Stimulated activated CD8-positive, alpha-beta memory T cell treated with anti-CD3 and anti-CD28 coated beads, Interleukin-4, amount 100 ng/mL, for 1 hour (primary cell): ENCODE measurements at places on chromosomes 2 and 18.

DNA sequence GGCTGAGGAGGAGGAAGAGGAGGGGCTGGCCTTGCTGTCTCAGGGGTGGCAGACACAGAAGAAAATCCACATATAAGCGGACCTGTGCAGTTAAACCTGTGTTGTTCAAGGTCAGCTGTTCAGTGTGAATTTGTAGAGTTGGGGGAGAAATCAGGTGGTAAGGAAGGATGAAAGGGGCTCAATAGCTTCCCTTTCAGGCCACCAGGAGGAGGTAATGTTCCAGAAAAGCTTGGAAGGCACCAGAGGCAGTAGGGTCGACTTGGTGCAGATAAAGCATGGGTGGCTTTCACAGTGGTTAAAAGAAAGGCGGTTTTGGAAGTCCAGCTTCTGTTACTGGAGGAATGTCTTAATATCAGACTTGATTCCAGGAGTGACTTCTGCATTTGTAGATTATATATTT is 167.4 kb downstream of the THSD7B start:
- no peak for DNase-seq

- DNase-seq: no peak
Measured at GRCh38 chr2:120712180-120712681, 23.4 kb upstream of the GLI2 start.

- no peak for DNase-seq
Measured at GRCh38 chr2:61141151-61141550, 20.8 kb upstream of the C2orf74 start.

DNA sequence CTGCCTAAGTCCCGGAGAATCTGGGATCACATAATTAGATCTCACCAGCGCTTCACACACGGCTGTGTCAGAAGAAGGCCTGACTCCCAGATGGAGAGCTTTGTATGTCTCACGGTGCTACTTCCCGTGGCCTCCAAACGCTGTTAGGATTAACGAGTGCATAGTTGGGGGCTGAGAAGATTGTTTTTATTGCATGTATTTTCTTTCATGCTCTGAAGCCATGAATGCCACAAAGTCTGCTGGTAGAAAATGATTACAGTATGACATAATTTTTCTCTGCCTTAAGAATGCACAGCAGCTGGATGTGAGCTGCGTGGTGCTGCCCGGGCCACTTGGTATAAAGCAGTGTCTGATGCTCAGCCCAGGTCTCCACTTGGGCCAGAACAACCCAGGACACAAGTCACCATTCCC is 166.5 kb downstream of the SEPTIN10 start:
- DNase-seq: no peak

- DNase-seq: no peak
Measured at GRCh38 chr2:231228223-231228622, 29.8 kb downstream of the ARMC9 start.

- DNase-seq: no peak
Measured at GRCh38 chr18:9708434-9709303, 568 bp downstream of the RAB31 start.

- DNase-seq: no peak
Measured at GRCh38 chr2:27715318-27716210, 51.9 kb downstream of the SLC4A1AP start.

GRCh38 chr18:29326214-29326613 is 1149.3 kb upstream of the CDH2 start:
- DNase-seq: no peak

- DNase-seq: no peak
Measured at GRCh38 chr2:75464348-75464946, 96.3 kb downstream of the EVA1A start.

DNA sequence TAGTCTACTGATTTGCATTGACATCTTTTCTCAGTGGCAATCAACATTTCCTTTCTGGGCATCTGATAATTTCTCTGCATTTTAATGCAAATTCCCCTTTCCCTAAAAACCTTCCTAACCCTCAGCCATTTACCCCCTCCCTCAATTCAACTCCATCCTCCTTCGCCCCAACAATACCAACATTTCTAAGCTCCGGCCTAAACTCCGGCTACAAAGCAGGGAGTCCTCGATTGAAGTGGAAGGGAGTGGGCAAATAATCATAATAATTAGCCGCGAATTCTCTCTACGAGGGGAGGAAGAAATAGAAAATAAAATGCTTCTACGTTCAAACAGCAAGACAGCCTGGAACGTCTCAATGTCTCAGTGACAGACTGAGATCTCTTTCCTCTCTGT is 4.6 kb downstream of the BCL11A start:
- no peak for DNase-seq

DNA sequence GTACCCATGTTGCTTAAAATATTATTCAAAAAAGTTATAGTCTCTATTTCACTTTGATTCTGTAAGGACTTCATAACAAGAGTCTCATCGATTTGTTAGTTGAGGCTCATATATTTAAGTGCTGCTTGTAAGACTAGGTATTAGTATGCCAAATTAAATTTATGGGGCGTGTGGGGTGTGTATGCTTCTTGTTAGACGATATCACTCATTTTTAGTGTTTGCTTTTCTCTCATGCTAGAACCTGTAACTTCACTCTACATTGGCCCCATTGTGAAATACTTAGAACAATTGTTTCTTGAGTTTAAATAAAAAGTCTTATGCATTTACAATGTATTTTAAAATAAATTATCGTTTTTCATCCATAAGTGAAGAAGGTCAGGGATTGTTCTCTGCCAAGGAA is 63.6 kb downstream of the CTNNA2 start:
- DNase-seq: no peak

GRCh38 chr2:145112467-145112866 is 592.5 kb upstream of the ZEB2 start:
- DNase-seq: no peak

- DNase-seq: no peak
Measured at GRCh38 chr2:203913947-203914346, 22.6 kb upstream of the ICOS start.

DNA sequence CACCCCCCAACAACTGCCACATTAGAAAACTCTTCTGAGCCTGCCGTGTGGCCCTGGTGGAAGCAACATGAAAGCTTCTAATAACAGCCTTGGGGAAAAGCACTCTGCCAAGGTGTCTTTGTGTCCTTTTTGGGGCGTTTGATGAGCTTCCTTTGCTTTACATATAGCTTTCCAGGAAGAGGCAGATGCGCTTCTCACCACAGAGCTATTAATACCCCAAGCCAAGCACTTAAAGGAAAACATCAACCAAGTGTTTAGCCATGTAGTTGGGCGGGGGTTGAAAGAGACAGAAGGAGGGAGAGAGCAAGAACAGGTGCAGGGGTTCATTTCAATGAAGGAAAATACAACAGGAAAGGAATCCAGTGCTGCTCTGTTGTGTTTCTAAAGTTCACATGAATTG is 176.1 kb downstream of the VAPA start:
- no peak for DNase-seq

GRCh38 chr18:43267818-43268217 is 9.5 kb downstream of the SYT4 start:
- DNase-seq: no peak

- no peak for DNase-seq
Measured at GRCh38 chr2:33477473-33478468, 1.3 kb downstream of the RASGRP3 start.

DNA sequence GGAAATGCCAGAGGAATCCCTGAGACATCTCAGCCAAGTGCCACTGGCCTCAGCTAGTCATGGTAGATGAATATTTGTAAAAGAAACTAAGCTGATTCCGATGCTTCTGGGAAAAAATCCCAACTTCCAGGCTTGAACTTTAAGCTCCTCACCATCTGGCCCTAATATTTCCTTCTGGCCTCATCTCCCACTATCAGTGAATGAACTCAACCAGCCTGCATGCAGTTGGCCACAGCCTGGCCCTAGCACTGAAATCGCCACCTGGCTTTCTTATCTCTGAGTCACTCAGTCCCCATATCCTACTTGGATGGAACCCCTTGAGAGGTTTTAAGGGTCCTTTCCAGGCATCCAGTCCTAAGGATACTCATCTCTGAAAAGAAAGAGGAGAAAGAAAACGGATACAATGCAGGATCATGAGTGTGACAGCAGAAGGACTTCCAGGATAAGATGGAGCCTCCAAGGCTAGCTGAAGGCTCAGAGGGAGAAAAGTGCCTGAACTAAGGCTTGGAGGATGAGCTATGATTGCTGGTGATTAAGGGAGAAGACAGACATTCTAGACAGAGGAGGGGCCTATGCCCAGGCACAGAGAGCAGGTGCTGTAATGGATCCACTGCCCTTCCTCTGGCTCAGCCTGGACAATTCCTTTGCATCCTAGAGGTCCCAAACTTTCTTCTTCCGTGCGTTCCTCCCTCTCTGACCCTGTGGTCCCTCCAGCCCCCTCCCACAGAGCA is 141.5 kb upstream of the MYCN start:
- no peak for DNase-seq

DNA sequence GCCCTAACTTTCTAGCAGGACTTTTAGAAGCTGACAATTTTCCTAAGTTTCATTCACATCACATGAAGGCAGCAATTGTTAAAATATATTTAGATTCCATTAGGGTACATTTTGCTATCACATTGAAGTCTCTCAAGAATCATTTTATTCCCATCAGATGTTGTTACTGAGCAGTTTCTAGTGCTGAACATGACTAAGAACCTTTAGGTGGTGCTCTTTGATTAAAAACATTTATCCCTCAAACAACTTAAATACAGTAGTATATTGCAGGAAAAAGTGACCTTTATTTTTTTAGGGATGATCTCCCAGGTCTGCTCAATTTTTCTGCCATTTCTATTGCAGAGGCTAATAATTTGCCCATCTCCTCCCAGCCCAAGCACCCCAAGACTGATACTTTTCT is 22.9 kb upstream of the NARS1 start:
- no peak for DNase-seq

GRCh38 chr2:212938144-212938793 is 213.1 kb downstream of the IKZF2 start:
- no peak for DNase-seq

DNA sequence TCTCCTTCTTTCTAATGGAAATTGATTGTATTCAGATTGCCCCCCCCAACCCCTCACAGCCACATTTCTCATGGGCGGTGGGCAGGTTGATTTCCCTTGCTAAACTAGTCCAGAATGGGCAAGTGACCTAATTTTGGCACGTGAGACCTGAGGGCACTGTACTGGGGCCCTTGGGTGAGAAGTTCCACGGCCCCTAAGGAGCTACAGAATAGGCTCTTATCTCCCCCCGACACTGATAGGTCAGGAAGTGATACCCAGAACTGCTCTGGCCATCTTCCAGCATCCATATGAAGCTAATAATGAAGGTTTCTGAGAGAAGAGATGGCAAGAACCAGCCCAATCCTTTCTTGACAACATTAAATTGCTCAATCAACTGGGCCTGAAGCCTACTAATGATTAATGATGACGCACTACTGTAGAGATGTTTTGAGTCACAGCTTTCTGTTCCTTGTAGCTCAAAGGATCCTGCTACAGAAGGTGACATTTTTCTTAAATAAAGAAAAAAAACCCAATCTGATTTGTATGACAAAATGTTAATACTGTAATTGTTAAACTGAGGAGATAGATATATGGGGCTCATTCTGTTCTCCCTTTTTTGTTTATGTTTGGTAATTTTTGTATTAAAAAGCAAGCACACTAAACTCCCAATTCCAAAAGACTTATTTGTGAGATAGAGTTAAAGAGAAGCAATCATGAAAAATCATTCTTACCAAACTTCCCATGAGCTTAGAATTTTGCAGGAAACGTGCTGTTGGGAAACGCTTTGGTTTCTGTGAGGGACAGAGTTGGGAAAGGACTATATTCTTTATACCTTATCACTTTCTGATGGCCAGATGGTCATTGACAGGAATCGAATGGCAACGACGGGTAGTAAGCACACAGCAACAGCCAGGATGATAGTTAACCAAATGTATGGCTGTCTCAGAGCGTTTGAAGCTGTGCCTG is 28.2 kb upstream of the NARS1 start:
- DNase-seq: no peak

DNA sequence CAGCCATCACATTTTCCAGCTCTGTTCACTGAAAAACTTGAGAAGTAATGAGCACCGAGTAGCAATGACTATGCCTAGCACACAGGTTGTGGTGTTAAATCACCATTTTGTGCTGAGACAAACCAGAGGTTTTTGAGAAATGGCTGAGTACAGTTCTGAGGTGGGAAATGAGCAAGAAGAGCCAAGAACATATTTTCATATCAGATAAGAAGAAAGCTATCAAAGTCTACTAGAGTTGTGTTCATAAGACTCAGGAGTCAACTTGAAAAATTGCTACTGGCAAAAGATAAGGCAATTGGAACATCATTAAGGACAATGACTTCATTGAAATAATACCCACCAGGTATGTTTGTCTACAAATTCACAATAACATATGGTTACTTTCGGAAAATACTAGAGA is 108.1 kb downstream of the RIT2 start:
- DNase-seq: no peak

GRCh38 chr2:78118037-78118436 is 595.9 kb upstream of the LRRTM4 start:
- no peak for DNase-seq

DNA sequence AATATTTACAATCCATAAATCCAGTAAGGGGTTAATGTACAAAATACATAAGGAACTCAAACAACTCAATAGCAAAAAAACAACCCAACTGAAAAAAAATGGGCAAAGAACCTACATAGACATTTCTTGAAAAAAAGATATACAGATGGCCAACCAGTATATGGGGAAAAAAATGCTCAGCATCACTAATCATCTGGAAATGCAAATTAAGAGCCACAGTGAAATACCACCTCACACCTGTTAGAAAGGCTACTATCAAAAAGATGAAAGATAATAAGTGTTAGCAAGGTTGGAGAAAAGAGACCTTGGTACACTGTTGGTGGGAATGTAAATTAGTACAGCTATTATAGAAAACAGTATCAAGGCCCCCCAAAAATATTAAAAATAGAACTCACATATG is 14.6 kb downstream of the AP1S3 start:
- no peak for DNase-seq

- DNase-seq: no peak
Measured at GRCh38 chr18:40375837-40376236, 1579.2 kb upstream of the PIK3C3 start.

DNA sequence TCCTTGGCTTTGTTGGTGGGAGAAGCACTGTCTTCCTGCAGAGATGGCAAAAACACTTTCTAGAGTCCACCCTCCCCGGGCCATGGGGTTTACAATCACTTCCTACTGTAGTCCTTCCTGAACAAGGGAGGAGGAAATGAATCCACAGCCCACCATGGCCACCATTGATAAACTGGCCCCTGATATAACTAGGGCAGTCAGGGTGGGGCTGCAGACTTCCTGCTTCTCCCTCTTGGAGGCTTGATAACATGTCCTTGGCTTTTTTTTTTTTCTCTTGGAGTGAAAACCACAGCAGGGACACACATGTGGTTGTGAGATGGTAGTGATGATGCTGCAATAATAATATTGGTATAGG is 437.8 kb downstream of the ZNF521 start:
- DNase-seq: no peak

- DNase-seq: no peak
Measured at GRCh38 chr2:125667630-125668029, 988.3 kb upstream of the GYPC start.

- no peak for DNase-seq
Measured at GRCh38 chr2:239780236-239780994, 244.7 kb downstream of the NDUFA10 start.

DNA sequence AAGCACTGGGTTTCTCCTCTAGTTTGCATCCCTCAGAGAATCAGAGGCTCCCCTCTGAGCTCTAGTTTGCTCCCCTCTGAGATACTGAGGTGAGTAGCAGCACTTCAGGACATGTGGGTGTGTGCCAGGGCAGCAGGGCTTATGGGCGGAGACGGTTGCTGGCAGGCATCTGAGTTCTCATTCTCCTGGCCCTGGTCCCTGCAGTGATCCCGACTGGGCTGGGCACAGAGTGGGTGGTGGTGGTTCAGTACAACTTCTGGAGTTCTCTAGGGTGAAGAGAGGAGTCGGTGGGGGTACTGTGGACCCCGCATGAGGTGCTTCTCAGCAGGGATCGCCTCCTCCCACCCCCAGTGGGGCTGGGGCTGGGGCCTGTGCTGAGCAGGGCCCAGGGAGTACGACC is 47.9 kb downstream of the BOLA3 start:
- DNase-seq: no peak
